Activated naive CD4-positive, alpha-beta T cell treated with anti-CD3 and anti-CD28 coated beads, Interleukin-2, amount 50 U/mL, for 16 hours (primary cell): ENCODE measurements at places on chromosomes 13 and 19.

DNA sequence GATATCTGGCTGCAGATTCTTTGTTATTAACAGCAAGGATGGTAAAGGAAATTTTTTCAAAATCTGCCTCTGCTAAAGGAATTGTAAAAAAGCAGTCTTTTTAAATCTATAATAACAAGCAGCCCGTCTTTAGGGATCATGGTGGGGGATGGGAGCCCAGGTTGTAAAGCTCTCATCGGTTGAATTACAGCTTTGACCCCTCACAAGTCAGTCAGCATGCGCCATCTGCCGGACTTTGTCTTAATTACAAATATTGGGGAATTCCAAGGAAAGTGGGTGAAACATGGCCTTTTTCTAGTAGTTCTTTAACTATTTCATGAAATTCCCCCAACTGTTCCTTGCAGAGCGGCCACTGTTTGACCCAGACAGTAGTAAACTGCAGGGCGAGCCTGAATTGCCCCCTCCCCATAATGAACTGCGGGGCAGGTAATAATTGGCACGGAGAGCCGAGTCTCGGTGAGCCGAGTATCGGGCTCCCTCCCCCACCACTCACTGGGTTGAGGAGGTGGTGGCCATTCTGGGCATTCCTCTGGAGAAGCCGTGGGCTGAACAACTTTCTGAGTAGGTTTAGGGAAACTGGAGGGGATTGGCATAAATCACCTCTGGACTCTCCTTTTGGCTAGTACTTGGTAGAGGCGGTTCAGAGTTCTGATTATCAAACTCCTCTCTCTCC lies 11.6 kb downstream of the ZNF578 start:
- DNase-seq = no peak

DNA sequence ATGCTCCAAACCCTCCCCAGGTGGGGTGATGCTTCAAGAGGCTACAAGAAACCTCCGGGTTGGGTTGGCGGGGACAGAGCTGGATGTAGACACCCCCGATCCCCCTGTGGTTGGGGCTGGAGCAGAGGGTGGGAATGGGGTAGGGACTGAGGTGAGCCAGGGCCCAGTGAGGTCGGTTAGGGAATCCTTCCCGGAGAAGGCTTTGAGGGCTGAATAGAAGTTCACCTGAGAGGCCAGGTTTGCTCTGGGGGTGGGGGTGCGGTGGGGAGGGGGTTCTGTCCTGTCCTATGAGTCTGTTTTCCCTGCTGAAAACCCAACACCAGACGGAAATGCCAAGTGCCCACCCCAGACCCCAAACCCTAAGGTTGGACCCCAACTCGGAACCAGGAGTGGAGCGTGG lies 69.1 kb downstream of the CELF5 start:
- DNase-seq = no peak

- no peak for DNase-seq
Measured at GRCh38 chr19:5680084-5680436, 256 bp downstream of the MICOS13 start.

DNA sequence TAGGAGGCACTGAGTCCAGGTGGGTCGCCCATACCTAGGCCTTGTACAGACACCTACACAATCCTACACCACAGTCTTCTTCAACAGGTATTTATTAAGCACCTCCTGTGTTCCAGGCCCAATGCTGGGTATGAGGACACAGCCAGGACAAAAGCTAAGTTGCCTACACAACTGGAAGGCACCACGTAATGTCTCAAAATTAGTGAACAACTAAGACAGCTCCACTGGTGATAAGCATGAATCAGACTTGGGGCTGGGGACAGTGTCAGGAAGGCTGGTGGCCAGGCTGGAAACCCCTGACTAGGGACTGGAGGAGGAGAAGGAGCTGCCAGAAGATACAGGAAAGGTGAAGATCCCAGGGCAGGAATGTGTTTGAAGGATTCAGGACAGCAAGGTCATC lies 2.4 kb downstream of the SMIM24 start:
- DNase-seq = no peak

GRCh38 chr19:57689750-57690149 lies 8.0 kb downstream of the ZNF551 start:
- DNase-seq = no peak

DNA sequence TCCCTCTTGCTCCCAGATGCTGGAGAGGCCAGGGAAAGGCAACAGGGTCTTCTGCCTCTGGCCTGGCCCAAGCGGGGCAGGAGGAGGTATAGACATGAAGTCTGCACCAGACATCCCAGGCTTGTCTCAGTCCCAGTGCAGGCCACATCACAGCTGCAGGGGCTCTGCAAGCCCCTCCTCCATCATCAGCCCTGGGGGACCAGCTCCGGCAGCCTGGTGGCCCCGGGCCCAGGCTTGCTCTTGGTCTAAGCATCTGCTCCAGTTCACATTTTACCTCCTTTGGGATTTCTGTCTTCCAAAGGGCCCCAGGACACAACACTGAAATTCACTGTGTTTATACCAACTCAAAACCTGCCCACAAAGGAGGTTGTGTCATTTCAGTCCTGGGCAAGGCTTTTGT lies 359.4 kb downstream of the ZNF536 start:
- DNase-seq = no peak

DNA sequence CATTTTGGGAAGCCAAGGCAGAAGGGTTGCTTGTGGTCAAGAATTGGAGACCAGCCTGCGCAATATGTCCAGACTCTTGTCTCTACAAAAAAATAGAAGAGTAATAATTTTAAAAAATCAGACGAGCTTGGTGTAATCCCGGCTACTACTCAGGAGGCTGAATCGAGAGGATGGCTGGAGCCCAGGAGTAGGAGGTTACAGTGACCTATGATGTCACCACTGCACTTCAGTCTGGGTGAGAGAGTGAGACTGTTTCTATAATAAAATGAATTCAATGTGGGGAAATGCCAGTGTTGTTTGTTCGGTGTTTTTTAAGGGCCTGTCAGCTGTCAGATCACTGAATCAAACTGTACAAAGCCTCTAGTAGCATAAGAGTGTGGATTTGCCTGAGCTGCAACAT lies 1.2 kb upstream of the FBXL3 start:
- DNase-seq = no peak

DNA sequence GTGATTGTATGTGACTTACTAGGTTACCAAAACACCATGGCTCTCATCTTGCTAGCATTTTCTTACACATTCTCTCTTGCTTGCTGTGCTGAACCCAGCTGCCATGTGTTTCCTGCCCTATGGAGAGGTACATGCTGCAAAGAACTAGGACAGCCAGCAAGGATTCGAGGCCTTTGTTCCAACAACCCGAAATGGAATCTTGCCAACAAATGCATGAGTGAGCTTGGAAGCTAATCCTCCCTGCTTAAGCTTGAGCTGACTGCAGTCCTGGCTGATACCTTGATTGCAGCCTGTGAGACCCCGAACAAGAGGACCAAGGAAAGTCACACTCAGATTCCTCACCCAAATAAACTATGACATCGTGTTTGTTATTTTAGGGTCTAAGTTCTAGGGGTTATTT lies 651.2 kb downstream of the SLITRK6 start:
- DNase-seq = no peak

DNA sequence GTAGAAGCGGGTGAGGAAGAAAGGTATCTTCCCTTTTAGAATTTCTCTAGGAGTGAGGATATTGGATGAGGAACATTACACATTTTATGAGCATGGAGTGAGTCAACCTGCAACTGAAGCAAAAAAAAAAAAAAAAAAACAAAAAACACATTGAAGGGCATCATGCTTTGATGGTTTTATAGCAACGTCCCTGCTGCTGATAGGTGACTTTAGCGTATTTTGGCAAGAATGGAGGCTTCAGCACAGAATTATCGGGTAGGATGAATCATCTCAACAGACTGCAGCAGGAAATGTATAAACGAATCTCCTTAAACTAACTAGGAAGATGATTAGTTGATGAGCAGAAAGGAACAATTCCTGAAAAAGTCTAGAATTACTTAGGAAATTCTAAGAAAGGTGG lies 1359.6 kb upstream of the ATXN8OS start:
- DNase-seq = no peak

- DNase-seq = peak; percentile 46
Measured at GRCh38 chr19:35856546-35857149, at the start of gene KIRREL2. TSS of gene KIRREL2 (plus strand) at chr19:35856911. CDS start at chr19:35857120, 209 bp downstream.

GRCh38 chr13:56352901-56353300 lies 787.8 kb upstream of the PRR20A start:
- no peak for DNase-seq

DNA sequence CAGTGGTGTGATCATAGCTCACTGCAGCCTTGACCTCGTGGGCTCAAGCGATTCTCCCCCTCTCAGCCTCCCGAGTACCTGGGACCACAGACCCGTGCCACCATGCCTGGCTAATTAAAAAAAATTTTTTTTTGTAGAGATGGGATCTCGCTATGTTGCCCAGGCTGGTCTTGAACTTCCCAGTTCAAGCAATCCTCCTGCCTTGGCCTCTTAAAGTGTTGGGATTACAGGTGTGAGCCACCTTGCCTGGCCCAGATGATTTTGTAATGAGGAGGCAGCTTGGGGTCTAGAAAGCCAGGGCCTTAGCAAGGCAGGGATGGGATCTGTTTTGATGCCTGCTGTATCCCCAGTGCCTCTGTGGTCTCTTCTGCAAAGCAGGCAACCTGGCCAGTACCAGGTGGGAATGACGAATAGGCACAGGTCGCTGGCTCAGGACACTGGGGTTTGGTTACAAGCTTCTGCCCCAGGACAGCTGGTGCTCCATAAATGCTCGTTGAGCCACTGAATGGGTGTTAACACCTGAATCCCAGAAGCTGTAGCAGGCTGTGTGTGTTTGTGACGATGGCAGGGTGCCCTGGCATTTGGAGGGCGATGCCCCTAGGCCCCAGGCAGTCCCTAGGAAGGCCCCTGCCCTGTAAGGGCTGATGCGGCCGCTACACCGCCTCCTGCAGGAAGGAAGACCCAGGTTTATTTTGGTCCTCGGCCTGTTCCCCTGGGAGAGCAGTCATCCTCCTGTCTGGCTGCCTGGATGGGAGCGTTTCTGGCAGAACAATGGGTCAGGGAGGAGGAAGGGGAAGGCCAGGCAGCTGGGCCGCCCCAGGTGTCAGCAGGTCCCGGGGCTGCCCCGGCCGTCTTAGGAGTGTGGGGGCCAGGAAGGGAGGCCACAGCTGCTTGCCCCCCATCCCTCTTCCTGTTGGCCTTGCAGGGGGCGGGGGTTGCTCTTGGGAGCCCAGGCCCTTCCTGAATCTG lies 8.6 kb downstream of the TNFAIP8L1 start:
- DNase-seq = no peak

- DNase-seq = no peak
Measured at GRCh38 chr19:49907745-49908446, 11.2 kb upstream of the IL4I1 start.

DNA sequence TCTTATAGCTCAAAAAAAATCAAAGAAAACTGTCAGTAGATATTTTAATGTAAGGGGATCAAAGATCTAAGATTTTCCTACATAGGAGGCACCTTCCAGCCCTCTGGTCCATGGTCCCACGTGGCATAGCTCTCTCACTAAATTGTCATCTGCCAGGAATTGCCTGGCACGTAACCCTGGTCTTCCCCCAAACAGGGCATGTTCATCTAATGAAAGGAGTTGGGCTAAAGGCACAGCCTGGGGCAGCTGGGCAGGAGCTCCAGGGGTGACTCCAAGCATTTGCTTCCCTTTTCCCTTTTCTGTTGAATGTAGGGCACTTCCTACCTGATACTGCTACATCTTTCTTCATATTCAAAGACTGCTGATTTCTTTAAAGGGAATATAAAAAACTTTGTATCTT lies 148.7 kb downstream of the COL4A1 start:
- DNase-seq = no peak

DNA sequence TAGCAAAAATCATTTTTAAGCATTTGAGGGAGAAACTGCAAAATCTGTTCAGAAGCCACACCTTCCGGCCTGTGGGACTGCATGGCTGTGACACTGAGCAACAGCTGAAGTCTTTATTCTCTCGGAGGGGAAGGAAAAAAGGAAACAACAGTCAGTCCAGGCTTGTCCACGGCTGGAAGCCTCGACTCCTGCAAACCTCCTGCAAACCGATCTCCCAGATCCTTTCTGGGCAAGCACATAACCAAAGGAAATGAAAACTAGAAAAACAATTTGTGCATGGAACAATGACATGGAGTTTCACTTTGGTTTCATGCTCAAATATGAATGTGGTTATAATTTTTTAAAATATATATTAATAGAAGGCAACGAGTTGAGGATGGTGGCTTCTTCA lies 1.0 kb downstream of the COL4A1 start:
- DNase-seq = no peak

- DNase-seq = no peak
Measured at GRCh38 chr19:55101261-55101660, 16.2 kb downstream of the PPP1R12C start.

DNA sequence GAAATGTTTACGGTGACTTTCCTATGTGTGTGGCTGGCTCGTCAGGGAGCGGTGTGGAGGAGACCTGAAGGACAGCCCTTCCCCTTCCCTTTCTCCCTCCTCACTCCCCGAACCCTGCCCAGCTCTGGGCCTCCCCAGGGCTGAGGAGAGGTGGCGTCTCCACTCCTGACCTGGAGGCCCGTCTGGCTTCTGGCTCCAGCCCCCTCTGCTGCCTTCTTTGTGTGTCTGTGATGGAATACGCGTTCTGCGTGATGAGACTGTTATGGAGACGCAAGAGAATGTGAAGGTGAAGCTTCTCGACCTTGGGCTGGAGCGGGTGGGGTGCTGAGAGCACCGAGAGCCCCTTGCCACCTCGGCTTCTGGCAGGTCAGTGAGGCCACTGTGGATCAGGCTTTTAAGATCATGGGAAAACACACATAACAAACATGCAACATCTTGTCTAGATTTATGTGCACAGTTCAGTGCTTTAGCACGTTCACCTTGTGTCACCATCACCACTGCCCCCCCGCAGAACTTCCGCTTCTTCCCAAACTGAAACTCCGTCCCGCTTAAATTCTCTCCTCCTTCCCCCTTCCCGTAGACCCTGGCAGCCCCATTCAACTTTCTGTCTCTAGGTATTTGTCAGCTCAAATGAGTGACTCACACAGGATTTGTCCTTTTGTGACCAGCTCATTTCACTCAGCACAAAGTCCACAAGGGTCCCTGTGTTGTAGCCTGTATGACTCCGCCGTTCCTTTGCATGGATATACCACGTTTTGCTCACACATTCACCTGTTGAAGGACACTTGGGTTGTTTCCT lies 24.7 kb downstream of the ATP11A start:
- DNase-seq = no peak

GRCh38 chr13:62627226-62627625 lies 1211.6 kb upstream of the PCDH20 start:
- DNase-seq = no peak

GRCh38 chr19:5006821-5007220 lies 37.9 kb downstream of the KDM4B start:
- no peak for DNase-seq

DNA sequence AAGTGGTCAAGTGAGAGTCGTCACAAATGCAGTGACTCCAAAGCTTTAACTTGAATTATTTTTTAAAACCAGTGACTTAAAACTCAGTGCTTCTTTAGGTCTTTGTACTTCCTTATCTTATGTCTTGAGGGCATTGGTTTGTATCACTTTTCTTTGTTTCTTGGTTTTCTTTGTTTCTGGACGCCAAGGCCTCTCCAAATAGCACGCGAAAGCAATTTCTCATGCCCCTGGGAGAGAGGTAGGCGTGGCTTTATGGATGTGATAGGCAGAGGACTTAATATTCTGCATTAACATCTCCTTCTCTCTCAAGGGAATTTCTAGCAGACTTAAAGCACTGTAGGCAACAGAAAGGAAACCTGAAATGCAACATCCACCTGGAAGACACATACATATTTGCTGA lies 20.6 kb downstream of the UBE2L5 start:
- no peak for DNase-seq
